ENCODE measurements at places on chromosomes 13 and 19.

- DNase-seq: peak; percentile 28
Measured at GRCh38 chr19:39032063-39032918, at the start of gene FBXO27. TSS of gene FBXO27 (minus strand) at chr19:39032549. CDS start at chr19:39032227, 322 bp downstream.

GRCh38 chr19:17468302-17469091 lies 1.8 kb upstream of the SLC27A1 start:
- DNase-seq: no peak

GRCh38 chr13:25529425-25529824 lies 157.7 kb downstream of the ATP8A2 start:
- no peak for DNase-seq

DNA sequence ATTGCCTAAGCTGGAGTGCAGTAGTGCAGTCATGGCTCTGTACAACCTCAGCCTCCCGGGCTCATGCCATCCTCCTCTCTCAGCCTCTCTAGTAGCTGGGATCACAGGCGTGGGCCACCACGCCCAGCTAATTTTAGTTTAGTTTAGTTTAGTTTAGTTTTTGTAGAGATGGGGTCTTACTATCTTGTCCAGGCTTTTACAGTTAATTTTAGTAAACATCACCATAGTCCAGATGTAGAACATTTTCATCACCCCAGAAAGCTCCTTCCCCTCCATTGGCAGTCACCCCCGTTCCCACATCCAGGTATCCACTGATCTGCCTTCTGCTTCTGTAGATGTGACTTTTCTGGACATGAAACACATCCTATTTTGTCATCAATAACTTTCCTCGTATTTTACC lies 41.1 kb downstream of the DNM2 start:
- DNase-seq: no peak

DNA sequence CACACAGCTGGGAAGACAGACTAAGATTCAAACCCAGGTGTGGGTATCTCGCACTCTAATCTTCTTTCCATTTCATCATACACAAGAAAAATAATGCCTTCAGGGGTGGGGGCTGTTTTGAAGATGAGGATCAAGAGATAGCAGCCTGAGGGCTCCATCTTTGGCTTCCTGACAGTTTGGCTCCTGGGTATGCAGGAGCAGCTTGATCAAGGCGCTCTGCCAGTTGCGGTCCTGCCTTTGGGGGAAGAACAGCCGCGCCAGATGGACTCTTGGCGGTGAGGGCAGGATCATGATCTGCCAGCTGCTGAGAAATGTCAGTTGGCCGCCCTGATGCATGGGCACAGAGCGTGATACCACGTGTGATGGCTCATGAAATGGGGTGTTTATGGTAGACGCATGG lies 119.1 kb downstream of the IER2 start:
- no peak for DNase-seq

DNA sequence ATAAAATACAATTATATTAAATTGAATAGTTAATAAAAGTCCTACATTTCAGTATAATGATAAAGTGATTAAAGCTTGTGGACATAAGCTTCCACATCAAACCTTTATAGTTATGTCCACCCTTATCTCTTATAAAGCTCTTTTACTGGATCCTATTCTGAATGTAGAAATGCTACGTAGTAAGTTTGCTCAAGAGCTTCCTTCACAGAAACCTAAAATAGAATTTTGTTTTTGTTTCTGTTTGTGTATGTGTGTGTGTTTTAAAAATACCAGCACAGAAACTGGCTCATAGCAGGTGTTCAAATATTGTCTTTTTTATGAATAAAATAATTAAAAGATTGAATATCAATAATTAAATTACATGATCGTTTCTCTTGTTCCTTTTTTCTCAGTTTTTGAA lies 21.0 kb upstream of the UFM1 start:
- DNase-seq: no peak

- no peak for DNase-seq
Measured at GRCh38 chr19:13937479-13938300, 527 bp downstream of the PODNL1 start.

DNA sequence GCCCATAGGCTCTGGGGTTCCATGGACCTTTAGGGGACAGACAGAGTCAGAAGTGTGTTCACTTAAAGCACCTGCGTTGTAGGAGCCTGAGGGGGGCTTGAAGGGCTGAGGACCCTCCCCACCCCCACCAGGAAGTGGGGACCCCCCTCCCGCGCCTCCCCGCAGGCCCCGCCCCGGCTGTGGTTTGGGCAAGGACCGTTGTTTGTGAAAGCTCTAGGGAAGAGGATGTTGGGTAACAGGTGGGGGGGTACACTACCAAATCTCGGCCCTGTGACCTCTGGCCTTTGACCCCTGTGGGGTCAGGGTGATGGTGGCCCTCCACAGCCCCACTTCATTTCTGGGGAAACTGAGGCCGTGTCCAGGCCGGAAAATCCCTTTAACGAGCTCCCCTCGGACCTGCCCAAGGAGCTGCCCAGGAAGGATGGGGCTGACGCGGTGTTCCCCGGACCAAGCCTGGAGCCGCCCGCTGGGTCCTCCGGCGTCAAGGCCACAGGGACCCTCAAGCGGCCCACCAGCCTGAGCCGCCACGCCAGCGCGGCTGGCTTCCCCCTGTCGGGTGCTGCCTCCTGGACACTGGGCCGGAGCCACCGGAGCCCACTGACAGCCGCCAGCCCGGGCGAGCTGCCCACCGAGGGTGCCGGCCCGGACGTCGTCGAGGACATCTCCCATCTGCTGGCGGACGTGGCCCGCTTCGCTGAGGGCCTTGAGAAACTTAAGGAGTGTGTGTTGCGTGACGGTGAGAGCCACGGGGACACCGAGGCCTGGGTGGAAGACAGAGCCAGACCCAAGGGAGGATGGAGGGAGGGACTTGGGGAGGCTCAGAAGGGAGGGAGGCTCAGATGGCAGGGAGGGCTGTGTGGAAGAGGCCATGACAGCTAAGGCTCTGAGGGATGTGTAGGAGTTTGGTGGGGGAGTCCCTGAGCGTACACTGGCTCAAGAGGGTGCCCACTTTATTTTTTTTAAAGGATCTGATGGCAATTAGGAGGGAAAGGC lies 1.3 kb downstream of the ARHGAP45 start:
- DNase-seq: no peak

- no peak for DNase-seq
Measured at GRCh38 chr19:15563931-15564330, 51.1 kb upstream of the CYP4F8 start.

DNA sequence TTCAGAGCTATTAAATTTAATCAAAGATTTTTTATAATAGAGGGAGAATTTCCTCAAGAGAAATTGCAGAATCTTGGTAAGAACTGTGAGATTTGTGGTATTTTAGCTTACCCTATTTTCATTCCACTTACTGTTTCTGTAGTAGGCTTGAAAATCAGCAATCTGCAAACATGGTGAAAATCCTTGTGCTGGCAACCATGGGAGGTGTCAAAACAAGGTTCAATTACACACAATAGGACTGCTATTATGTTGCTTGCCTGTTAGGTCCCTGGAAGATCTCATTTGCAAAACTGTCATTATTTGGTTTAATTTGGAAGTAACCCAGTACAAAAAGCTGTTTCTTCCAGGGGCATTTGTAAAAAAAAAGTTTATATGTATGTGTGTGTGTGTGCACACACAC lies 662.8 kb upstream of the SLITRK6 start:
- DNase-seq: no peak

GRCh38 chr19:55208880-55209692 lies at the start of gene PTPRH:
TSS of gene PTPRH (minus strand) at chr19:55209501. CDS start at chr19:55209433, 68 bp downstream.
- DNase-seq: no peak

DNA sequence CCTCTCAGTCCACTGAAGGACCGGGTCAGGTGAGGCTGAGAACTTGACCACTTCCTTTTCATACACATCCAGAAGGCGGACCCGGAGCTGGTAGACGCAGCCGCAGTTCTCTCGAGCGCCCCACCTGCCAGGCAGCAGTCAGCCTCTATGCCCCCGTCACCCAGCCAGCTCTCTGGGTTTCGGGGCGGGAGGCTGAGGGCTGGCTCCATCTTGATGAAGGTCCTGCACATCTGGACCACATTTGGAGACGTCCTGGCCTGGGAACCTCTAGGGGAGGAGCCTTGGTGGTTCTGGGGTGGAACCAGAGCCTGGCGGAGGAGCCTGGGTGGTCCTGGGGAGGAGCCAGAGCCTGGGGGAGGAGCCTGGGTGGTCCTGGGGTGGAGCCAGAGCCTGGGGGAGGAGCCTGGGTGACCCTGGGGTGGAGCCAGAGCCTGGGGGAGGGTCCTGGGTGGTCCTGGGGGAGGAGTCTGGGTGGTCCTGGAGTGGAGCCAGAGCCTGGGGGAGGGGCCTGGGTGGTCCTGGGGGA lies 14.3 kb downstream of the MRPS12 start:
- no peak for DNase-seq

DNA sequence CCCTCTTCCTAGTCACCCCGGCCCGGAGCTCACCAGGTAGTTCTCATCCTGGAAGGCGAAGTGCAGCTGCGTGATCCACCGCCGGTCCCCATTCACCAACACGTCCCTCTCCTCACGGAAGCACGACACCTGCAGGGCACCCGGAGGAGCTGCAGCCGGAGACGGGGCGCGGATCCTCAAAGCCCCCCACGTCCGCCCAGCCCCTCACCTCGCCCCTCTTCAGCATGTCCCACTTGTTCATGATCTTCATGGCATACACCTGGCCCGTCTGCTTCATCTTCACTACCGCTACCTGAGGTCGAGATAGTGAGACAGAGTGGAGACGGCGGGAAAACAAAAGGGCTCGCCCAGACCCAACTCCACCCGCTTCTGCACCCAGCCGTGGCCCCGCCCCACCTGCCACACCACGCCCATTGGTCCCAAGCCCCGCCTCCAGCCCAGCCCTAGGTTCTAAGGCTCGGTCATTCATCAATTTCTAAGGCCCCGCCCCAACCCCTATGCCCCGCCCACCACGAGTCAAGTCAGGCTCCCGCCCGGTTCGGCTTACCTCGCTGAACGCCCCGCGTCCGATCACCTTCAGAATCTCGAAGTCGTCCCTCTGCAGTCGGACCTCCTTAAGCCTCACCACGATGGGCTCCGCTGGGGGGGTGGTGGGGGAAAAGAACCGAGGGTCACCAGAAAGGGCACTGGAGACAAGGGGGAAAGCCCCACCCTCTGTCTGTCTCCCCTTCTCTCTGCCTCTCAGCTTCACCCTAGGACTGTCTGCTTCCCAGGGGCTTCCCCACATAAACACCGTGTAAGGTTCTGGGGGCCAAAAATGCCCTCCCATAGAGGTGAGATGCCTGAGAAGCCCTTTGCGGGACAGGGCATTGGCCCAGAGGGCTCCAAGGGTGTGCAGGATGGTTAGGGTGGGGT lies 2.8 kb downstream of the DMPK start:
- peak; percentile 75 for DNase-seq

- no peak for DNase-seq
Measured at GRCh38 chr13:75181906-75182305, 300.1 kb downstream of the TBC1D4 start.

DNA sequence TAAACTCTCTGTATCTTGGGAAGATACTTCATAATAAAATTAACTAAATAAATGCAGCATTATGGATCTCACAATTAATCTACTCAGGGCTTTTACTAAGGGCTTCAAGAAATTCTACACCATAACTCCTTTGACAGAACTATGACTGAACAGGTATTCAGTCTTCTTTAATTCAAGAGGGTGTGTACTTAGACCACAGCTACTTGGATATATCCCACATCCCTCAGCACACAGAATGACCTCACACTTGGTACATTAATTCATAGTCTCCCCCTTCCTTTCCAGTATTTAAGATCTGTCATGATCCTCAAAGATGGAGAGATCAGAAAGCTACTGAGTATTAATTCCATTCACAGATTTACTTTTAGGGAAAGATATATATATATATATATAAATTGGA lies 11.6 kb downstream of the DIAPH3 start:
- DNase-seq: no peak

DNA sequence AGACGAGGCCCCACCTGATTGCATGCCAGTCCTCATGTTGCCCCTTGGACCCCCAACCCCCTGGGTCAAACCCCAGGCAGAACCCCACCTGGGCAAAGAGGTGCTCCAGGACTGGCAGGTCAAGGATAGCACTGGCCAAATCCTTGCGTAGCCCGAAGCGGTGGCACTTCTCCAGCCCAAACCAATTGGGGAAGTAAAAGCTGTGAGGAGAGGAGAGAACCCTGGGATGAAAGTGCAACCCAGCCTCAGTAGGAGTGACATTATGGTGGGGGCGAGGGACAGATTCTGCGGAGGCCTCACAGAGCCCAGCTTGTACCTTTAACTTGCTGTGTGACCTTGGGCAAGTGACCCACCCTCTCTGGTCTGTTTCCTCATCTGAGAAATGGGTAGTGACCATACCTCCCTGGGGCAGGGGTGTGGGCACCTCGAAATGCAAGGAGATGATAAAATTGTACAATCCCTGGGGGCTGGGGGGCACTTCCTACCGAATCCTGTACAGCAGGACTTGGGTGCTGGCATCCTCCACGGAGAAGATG lies 4.4 kb downstream of the JAK3 start:
- no peak for DNase-seq

DNA sequence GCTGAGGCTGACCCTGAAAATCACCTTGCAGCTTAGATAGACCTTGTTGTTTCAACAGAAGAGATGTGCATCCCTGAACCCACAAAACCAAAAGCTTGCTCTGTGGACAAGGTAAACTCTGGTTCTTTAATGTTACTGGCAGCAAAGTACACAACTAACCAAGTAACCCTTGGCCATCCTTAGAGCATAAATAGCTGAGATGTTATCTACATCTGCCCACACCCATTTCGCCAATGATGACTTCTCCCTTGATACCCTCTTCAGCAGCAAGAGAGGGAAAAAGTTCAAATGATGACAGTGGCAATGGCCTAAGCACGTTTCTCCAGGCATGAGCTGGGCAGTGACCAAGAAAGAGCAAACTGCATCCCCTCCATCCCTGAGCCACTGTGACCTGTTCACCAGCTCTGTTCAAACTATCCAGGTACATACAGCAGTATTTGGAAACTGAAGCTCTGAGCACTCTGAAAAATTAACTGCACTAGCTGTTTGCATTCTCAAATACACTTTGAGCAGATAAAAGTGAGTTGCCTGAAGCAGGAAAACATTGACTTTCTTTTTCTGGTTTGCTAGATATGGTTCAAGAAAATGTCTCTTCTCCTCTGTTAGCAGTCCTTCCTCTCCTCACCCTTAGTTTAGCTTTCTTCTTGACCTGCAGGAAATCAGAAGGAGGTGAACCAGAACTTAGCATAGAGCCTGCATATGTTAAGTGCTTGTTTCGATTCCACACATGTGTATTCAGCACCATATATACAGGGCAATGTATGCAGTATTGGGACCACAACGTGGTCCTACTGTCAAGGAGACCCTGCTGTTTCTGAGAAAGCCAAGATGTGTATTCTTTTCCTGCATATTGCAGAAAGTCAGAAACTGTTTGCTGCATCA lies 231.7 kb downstream of the FOXO1 start:
- DNase-seq: no peak

DNA sequence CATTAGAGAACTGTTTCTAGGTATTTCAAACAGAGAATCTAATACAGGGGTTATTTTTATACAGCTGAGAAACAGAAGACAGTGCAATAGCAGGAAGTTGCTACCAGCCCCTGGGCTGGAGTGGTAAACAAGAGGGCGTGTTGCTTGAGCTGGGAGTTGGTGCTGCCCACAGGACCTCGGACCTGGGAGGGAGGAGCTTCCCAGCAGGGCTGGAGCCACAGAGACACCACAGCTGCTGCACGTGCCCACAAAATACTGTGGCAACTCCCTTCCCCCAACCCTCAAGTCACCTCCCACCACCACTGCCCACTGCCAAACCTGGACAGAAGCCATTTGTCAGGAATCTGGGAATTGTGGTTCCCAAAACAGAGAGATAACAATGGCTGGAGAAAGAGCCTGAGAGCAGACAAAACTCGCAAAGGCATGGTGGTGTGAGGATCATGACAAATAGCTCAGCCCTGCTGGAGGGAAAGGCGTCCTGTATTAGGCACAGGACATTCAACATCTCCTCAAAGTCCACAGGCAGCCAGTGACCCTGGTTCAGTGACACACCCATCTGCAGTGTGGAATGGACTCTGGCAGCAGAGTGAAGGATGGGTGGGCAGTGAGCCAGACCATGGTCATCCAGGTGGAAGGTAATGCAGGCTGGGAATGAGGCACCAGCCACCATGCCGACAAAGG lies 57.2 kb downstream of the SPATA13 start:
- no peak for DNase-seq

Measured in NCI-H1417 treated with DMSO at 0.1 percent for 48 hours (cell line).